ENCODE measurements at places on chromosomes 3 and 15.
A peak's percentile ranks its signal among the peaks of the same experiment; 100 is the strongest.

GRCh38 chr3:187522890-187523289 is 147.3 kb downstream of the SST start:
- DNase-seq, result no peak

GRCh38 chr15:56199038-56199437 is 44.6 kb downstream of the RFX7 start:
- DNase-seq, result no peak

DNA sequence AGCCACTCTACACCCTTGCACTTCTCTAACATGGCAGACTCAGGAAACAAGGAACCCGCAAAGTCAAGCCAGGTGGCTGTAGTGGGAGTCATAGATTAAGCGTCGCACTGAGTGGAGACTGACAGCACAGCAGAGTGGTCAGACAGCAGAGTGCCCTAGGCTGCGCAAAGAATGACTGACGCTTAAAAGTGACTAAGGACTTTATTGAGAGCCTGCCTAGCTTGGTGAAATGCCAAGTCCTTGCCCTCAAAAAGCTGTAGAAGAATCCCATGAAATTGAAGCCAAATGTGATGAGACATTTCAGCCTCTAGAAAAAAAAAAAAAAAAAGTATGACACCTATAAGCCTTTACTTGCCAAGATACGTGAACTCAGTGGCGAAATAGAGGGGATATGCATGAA is 30.2 kb downstream of the NCEH1 start:
- DNase-seq, result no peak

DNA sequence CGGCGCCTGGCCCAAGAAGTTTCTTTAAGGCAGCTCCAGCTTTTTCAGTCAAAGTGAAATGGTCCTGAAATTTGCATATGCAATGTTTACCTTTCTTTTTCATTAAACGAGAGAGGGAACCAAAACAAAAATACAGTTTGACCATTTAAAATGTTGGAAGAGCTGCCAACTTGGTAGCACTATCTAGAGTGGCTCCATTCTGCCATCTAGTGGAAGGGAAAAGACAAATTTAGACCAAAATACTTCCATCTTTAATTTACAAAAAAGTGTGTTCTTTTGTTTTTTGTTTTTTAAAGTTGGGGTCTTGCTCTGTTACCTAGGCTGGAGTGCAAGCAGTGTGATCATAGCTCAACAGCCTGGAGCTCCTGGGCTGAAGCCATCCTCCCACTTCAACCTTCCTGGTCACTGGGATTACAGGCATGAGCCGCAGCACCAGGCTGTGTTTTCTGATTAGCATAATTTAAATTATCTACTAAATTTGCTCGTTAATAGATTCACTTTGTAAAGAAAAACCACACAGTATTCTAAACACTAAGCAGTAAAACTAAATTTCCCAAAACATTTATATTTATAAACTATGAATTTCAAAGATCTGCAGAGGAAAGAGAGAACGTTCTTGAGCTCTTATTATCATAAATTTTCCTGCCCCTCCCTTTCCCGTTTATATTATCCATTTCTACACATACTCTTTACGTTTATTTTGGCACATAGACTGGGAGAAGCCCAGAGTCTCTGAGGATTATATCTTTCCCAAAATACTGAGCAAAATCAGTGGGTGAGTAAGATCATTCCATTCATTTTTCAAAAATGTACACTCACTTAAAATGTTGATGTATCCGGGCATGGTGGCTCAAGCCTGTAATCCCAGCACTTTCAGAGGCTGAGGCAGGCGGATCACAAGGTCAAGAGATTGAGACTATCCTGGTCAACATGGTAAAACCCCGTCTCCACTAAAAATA is 15.4 kb upstream of the RFC4 start:
- peak; percentile 49 for DNase-seq

- DNase-seq, result no peak
These were observed 2.7 kb upstream of the LMAN1L start for GRCh38 chr15:74809956-74810355.

DNA sequence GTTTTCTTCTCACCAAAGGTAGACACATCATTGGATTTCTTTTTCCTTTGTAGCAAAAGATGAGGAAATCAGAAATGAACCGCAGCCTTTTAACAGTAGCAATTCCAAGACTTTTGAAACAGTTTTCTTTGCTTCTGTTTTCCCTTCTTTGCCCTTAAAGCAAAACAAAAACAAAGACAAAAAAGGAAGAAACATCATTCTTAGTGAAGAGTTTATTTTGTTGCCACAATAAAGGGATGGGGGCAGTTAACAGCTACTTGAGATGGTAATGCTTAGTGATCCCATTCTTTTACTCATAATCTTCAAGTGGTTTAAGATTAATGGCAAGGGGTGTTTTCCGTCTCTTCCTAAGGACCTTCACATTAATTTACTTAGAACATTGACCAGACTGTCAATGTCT is 218.8 kb downstream of the MEIS2 start:
- no peak for DNase-seq

GRCh38 chr15:29259233-29259632 is 10.4 kb downstream of the NSMCE3 start:
- DNase-seq, result no peak

DNA sequence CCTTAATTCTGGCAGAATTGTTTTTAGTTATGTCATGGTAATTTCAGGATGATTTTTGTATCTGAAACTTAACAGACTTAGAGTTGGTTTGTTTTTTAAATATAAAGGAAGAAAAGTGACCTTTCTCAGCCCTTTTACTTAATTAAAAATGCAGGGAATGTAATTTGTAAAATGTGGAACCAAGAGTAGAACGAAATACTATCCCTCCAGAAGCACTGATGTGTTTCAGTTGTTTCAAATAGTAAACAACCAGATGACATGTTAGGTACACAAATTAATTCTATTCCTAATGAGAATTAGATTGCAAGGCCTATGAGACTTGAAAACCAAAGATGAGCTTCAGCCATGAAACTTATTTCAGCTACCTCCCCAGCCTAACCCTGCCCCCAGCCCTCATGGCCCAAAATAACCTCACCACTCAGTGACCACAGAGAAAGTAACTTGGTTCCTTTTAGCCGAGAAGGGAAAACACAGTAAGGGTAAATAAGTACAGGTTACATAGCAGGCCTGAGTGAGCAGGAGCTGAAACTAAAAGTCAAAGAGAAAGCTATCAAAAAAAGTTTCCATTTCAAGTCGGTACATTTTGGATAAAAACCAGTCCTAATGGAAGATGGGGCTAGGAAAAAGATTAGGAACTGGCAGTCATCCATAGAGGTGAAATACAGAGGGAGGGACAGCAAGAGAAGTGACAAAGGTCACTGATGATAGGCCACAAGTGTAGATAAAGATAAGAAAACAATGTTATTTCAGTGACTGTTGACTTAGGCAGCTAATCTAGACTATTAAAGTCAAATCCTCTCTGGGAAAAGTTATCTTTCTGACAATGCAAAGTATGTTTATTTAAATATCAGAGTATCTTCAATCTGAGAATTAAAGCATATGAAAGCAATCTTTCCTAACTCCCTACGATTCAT is 23.2 kb downstream of the SENP8 start:
- no peak for DNase-seq

DNA sequence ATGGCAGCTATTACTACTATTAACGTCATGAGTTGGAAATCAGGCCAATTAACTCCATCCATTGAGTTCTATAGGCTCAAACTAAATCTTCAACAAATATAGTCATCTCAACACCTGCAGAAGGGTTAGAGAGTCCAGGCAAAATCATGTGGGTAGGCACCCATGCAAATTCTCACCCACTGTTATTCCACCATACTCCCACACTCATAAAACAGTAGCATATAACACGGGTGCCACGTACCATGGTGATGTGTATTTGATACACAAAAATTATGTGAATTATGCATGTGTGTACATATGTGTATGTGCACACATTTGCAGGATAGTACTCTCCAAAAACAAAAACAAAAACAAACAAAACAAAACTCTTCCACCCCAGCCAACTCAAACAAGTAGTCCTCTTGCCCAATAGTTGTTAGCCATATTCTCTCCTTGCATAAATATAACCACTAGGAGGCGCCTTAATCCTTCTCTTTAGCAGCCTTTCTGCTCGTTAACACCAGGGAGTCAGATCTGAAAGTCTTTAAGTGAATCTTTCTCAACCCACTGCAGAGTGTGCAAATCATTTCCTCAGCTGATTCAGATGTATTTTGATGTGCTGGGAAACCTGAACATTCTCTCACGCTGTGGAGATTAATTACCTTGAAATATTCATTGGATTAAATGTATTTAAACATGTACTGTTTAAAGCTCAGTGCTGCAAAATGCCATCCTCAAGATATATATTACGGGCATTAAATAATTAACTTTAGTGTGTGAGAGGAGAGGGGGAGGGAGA is 38.0 kb upstream of the COPB2 start:
- DNase-seq, result peak; percentile 77

- no peak for DNase-seq
These were observed 115.2 kb upstream of the DAZL start for GRCh38 chr3:16720367-16720940.

DNA sequence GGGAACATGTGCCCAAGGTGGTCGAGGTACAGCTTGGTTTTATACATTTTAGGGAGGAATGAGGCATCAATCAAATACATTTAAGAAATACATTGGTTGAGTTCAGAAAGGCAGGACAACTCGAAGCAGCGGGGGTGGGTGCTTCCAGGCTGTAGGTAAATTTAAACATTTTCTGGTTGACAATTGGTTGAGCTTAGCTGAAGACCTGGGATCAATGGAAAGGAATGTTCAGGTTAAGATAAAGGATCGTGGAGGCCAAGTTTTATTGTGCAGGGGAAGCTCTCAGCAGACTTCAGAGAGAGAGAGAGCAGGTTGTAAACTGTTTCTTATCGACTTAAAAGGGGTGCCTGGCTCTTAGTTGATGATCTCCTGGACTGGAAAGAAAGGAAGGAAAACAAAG is 11.3 kb downstream of the CPN2 start:
- no peak for DNase-seq

- no peak for DNase-seq
These were observed 56.6 kb downstream of the MOBP start for GRCh38 chr3:39524107-39524506.

- DNase-seq, result no peak
These were observed 129.7 kb downstream of the TPRG1 start for GRCh38 chr3:189301479-189301878.

DNA sequence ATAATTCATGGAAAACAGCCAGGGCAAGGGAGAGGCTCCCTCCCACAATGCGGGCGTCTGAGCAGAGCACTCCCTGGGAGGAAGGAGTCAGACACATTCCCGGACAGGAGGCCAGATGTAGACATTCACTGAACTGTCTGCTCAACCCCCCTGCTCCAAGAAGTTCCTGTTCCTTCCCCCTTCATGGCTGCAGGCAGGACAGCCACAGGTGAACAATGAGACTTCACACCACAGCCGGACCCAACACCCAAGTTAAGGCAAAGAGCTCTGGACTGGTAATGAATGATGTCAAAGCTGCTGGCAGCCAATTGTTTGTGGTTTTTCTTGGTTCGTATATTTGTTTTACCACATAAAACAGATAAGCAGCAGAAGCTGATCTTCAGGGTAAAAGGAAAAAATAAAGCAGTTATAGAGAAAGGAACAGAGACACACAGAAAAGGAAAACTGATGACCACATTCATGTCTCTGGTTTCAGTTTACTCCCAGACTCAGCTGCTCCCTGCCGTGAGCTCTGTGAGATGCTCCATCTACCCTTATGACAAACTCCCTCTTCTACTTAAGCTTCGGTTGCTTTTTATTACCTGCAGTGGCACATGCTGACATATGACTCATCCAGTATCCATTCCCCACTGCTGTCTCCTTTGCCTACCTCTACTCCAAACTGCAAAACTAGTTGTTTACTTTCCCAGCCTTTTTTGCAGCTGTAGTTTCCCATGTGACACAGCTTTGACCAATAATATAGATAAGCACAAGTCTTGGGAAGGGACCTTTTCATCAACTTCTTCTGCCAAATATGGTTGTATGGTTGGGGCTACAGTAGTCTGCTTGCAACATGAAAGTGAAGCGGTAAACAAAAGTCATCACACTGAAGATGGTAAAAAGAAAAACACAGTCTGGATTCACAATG is 33.1 kb downstream of the DZIP1L start:
- DNase-seq, result peak; percentile 50

DNA sequence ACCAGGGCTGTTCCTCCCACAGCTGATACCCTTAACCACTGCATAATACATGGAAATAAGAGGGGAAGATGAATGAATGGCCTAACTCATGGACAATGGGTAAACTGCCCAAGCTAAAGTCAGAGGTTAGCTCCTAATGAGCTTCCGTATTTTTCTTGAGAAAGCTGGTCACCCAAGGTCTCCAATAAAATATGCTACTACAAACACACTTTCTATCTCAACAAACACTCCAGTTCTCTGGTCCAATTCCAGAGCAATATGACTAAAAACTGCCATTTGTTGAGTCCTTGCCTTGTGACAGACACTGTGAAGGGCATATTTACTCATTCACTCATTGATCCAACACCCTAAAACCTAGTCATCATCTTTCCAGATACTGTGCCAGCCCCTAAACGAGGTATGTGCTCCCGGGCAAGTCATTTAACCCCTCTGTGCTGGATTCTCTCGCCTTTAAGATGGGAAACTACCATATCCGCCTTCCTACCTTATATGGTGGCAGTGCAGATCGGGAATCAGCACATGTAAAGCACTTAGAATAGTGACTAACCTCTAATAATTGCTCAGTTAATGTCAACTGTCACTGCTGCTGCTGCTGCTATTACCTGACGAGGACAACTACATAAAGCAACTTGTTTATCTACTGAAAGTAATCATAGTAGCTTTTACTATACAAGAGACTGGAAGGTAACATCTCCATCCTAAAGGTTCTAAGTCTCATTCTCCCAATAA is 89.1 kb downstream of the XXYLT1 start:
- no peak for DNase-seq

GRCh38 chr3:9826815-9827573 is 16.8 kb downstream of the RPUSD3 start:
- DNase-seq, result no peak

- no peak for DNase-seq
These were observed 21.7 kb upstream of the TPM1 start for GRCh38 chr15:63020759-63021430.

DNA sequence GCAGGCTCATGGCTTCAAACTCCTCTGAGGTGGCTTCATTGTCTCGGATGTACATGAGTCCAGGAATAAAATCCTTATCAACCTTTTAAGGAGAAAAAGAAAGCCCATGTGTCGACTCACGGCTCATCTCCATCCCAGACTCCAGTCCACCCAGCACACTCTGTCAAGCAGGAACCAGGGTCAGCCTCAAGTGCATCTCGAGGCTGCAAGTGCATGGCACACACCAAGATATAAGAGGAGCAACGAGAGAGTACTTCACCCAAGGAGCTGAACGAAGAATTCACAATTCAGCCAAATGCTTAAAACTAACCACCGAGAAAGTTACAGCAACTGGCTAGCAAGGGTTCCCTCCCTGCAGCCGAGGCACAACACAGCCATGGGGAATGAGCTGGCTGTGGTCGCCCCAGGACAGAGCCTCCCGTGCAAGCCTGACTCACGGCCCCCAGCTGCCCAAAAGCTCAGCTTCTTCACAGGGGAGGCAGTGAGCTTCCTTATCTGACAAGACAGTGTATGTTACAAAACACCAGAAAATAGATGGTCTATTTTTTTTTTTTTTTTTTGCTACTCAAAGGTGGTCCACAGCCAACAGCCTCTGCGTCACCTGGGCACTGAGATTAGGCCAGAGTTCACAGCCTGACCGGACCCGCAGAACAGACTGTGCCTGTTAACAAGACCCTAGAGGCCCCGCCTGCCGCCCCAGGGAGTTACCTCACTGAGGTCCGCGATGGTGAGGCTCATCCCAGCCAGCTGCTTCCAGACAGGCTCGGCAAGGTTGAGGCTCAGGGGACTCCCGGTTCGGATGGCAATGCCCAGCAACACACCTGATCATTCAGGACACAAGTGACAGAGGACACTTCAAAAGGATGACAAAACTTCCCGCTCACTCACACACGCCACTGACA is 15.9 kb upstream of the OCA2 start:
- DNase-seq, result no peak

All from NCI-H345 (cell line).